ENCODE measurements at places on chromosomes 7 and 10.

- H3K4me3 ChIP-seq, result no peak overlapping the region
- no peaks in the 10 kb centered on the region for H3K27me3 ChIP-seq
- H3K36me3 ChIP-seq, result no peaks in the 10 kb centered on the region
- H3K27ac ChIP-seq, result no peak overlapping the region
- DNase-seq, result no peak
- no peaks in the 10 kb centered on the region for H3K4me1 ChIP-seq
Measured at GRCh38 chr7:103797647-103798307, 191.7 kb downstream of the RELN start.

- no peak overlapping the region for H3K4me3 ChIP-seq
- H3K27ac ChIP-seq, result no peak overlapping the region
- peaks cover 3% of the 10 kb centered on the region for H3K27me3 ChIP-seq
- H3K36me3 ChIP-seq, result no peaks in the 10 kb centered on the region
- DNase-seq, result no peak
- H3K4me1 ChIP-seq, result no peaks in the 10 kb centered on the region
Measured at GRCh38 chr7:27972276-27972675, 208.3 kb downstream of the JAZF1 start.

DNA sequence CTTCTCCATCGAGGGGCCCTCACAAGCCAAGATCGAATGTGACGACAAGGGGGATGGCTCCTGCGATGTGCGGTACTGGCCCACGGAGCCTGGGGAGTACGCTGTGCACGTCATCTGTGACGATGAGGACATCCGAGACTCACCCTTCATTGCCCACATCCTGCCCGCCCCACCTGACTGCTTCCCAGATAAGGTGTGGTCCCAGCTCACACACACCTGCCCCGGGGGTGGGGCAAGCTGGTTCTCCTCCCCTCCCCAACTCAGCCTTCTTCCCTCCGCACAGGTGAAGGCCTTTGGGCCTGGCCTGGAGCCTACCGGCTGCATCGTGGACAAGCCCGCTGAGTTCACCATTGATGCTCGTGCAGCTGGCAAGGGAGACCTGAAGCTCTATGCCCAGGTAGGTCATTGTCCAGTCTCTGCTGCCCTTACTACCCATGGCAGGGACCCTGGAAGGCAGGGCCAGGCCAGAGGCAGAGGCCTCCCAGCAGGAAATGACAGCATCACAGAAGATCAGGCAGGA, 11.0 kb downstream of the FLNC start:
- H3K27me3 ChIP-seq, result no peaks in the 10 kb centered on the region
- no peak for DNase-seq
- peaks cover 83% of the 10 kb centered on the region for H3K36me3 ChIP-seq
- no peak overlapping the region for H3K27ac ChIP-seq
- no peaks in the 10 kb centered on the region for H3K4me1 ChIP-seq

DNA sequence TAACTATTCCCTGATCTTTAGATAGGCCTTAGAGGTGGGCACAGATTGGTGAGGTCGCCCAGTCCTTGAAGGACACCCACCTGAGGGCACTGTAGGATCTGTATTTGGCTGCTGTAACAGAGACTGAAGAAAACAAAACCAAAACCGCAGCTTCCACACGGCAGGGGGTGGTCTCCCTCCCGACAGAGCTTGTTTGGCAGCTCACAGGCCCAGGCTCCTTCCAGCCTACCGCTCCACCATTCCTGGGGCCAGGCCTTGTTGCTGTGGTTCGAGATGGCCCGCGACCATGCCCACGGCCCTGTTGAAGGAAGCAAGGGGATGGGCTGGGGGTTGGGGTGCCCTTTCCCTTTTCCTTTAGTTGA, 30.4 kb downstream of the ZNF783 start:
- no peak for DNase-seq
- H3K4me1 ChIP-seq, result no peaks in the 10 kb centered on the region
- no peak overlapping the region for H3K27ac ChIP-seq
- H3K4me3 ChIP-seq, result no peak overlapping the region
- H3K36me3 ChIP-seq, result peaks cover 18% of the 10 kb centered on the region
- no peaks in the 10 kb centered on the region for H3K27me3 ChIP-seq

DNA sequence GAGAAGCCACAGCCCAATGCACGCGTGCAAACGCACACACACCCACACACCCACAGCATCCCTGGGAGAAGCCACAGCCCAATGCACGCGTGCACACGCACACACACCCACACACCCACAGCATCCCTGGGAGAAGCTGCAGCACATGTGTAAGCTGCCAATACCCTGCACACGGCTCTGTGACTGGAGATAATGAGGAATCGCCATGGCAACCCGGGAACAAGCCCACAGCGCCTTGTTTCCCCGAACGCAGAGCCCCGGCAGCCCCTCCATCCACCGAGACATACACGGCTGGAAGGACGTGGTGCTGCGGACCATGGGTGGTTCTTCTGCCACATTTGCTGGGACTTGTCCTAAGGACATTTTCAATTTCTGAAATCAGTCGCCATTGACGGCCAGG, 221.3 kb downstream of the PTPRN2 start:
- no peak overlapping the region for H3K27ac ChIP-seq
- H3K4me3 ChIP-seq, result no peak overlapping the region
- DNase-seq, result no peak
- no peaks in the 10 kb centered on the region for H3K4me1 ChIP-seq

GRCh38 chr10:127971963-127972615, 65.2 kb downstream of the PTPRE start:
- peaks cover 3% of the 10 kb centered on the region for H3K4me1 ChIP-seq
- H3K27ac ChIP-seq, result no peak overlapping the region
- H3K36me3 ChIP-seq, result no peaks in the 10 kb centered on the region
- no peak overlapping the region for H3K4me3 ChIP-seq

GRCh38 chr7:72235351-72235750, 176.8 kb downstream of the CALN1 start:
- H3K4me1 ChIP-seq, result no peaks in the 10 kb centered on the region
- DNase-seq, result no peak
- H3K36me3 ChIP-seq, result no peaks in the 10 kb centered on the region
- no peak overlapping the region for H3K4me3 ChIP-seq

- H3K27me3 ChIP-seq, result no peaks in the 10 kb centered on the region
- H3K27ac ChIP-seq, result no peak overlapping the region
- DNase-seq, result no peak
- H3K4me3 ChIP-seq, result no peak overlapping the region
Measured at GRCh38 chr10:127964621-127965020, 57.7 kb downstream of the PTPRE start.

- H3K4me1 ChIP-seq, result no peaks in the 10 kb centered on the region
- DNase-seq, result no peak
- no peak overlapping the region for H3K4me3 ChIP-seq
- no peaks in the 10 kb centered on the region for H3K27me3 ChIP-seq
- H3K36me3 ChIP-seq, result peaks cover 2% of the 10 kb centered on the region
Measured at GRCh38 chr7:1080921-1081255, 7.0 kb upstream of the GPER1 start.

- H3K4me3 ChIP-seq, result no peak overlapping the region
- H3K36me3 ChIP-seq, result no peaks in the 10 kb centered on the region
- no peak overlapping the region for H3K27ac ChIP-seq
- no peaks in the 10 kb centered on the region for H3K4me1 ChIP-seq
- no peaks in the 10 kb centered on the region for H3K27me3 ChIP-seq
- DNase-seq, result no peak
Measured at GRCh38 chr7:116447966-116448839, 51.3 kb upstream of the CAV2 start.

GRCh38 chr10:81179805-81180452, 642.2 kb downstream of the SH2D4B start:
- H3K36me3 ChIP-seq, result no peaks in the 10 kb centered on the region
- no peak for DNase-seq
- H3K4me1 ChIP-seq, result no peaks in the 10 kb centered on the region
- no peaks in the 10 kb centered on the region for H3K27me3 ChIP-seq
- no peak overlapping the region for H3K27ac ChIP-seq

All from large intestine (tissue), 12 donors.